ENCODE measurements at places on chromosomes 6 and 20.

GRCh38 chr6:119856136-119856535 is 506.6 kb upstream of the MAN1A1 start:
- peak; percentile 15 for DNase-seq

DNA sequence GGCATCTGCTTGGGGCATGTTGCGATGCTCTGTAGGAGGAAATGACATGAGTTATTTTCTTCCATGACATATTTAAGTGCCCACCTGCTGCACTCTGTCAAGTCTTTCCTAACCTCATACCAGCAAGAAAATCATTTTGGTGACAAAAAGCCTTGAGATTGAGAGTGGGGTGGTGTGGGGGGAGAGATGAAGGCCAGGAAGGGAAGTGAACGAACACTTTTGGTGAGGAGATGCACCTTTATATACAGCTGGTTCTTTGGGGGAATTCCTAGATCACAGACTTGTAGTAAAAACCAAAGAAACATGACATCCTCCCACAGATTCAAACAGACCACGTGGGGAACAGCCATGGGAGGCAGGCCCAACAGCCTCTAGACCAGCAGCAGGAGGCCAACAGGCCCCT is 26.1 kb downstream of the NCOA5 start:
- DNase-seq = no peak

DNA sequence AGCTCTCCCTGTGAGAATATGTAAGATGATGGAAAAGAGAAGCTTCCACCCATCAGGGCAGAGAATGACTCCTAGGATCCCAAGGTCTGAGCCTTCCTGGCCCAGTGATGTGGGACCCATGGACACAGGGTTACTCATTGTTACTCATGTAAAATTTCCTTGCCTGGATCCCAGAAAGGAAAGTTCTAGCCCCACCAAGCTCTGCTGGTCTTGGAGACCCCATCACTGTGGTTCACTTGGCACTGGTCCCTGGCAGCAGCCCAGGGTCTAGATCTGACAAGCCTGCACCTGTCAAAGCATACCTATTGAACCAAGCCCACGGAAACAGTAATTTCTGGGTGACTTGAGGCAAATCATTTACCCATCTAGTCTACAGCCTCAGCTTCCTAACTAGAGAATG is 22.1 kb downstream of the MDGA1 start:
- DNase-seq = no peak

DNA sequence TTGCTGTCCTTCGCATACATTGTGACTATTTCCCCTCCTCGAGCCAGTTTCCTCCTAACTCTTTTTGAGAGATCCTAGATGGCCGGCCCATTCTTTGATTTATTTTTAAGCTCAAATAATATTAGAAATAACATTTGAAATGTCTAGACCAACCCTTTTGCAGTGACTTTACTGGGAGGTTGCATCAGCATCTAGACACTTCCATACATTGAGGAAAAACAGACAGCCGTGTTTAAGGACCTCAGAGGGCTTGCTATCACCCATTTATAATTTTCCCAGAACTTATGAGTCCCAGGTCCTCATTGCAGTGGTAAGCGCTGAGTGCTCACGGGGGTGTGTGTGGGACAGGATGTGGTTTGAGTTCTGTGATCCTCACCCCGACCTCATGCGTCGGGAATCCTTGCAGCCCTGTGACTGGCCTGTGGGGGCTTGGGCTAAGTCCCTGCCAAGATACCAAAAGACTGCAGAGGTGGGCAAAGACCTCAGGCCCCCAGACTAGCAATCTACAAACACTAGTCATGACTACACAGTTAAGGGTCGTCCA is at the start of gene GPX5:
TSS of gene GPX5 (plus strand) at position 386 of the 544 bp plus-strand sequence. CDS start at position 519, 133 bp downstream.
- DNase-seq = no peak

DNA sequence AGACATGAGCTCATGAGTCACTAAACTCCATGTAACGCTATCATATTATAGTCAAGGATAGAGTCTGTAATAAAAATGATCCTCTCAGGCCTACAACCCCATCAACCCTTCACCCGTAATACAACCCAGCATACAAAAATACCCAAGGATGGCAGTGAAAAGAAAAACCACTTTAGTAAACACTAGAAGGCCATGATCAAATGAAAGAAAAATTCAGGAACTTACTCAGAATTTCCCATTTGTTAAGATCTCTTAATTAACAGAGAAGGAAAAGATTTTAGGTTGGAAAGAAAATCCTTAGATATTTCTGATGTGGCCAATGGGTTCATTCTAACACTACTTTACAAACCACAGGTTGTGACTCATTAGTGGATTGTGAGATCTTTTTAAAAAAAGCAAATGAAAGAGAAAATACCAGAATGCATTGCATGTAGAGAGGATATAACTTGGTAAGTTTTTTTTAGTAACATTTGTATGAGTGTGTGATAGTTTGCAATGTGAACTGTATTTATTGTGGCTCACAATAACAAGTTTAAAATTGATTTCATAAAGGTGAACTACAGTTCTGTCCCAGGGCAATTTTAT is 8.0 kb upstream of the UBE2J1 start:
- no peak for DNase-seq

- no peak for DNase-seq
These were observed 145.1 kb downstream of the QKI start for GRCh38 chr6:163559661-163560060.

DNA sequence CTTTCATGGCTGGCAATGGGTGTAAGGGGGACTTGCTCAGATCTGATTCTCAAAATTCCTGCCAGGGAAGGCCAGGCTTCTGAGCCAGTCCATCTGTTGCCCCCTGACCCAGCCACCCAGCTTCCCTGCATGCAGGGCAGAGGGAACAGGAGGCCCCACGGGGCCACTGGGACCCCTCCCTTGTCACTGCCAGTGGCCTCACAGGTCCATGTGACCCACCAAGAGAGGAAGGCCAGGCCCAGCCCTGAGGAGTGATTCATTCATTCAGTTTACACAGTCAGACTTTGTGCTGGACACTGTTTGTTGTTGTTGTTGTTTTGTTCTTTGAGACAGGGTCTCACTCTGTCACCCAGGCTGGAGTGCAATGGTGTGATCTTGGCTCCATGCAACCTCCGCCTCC is 39.5 kb downstream of the UBE2V1 start:
- peak; percentile 11 for DNase-seq

- no peak for DNase-seq
These were observed 457.4 kb upstream of the CDH4 start for GRCh38 chr20:60794674-60795073.

GRCh38 chr6:117534974-117535373 is 52.5 kb downstream of the DCBLD1 start:
- DNase-seq = no peak

GRCh38 chr6:37283268-37283667 is 25.3 kb upstream of the TMEM217 start:
- peak; percentile 75 for DNase-seq

DNA sequence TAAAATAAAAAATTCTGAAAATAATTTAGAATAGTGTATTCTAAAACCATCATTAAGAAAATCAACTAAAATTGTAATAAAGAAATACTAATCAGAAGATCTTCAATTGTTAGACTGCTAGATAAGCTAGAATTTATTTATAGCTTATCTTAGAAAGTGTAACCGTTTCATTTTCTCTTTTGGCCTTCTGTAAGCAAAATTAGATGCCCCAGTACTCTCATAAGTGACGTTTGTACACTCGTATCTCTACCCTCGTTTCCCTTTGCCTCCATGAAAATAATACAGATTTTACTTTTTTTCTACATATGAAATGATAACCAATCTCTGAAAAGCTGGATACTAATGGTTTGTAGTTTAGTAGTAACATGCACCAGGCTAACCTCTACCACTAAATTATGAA is 19.8 kb downstream of the DSE start:
- no peak for DNase-seq

GRCh38 chr6:132179955-132180354 is 221.3 kb downstream of the MOXD1 start:
- DNase-seq = no peak

DNA sequence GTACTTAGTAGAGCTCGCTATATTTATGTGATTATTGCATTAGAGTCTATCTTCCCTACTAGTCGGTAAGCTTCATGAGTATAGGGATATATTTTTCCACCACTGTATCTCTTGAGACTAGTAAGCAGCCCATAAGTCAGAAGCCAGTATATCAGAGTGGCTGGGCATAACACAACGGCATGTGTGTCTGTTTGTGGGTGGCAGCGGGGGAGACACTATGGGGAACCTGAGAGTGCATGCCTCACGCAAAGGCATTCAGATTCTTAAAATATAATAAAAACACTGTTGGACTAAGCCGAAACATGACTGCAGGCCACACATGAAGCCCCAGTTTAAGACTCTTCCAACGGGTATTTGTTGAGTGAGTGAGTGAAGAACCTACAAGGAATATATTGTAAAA is 8.0 kb downstream of the KCNS1 start:
- no peak for DNase-seq

- no peak for DNase-seq
These were observed 3.1 kb downstream of the TRAPPC3L start for GRCh38 chr6:116542426-116542825.

DNA sequence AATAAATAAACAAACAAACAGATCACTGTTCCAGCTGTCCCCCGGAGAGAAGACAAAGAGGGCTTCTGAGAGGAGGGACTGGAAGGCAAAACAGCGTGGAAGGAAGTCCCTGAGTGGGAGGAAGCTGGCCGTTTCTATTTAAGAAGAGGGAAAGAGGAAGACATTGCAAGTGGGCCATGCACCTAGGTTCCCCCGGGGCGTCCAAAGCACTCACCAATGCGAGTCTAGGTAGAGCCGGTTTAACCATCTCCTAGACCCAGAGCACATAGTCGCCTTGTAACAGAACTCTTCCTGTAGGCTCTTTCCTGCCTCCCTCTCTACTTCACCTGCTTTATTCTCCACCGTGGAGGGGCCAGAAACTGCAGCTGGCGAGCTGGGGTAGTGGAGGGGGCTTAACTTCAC is 158.4 kb downstream of the ZDHHC14 start:
- no peak for DNase-seq

DNA sequence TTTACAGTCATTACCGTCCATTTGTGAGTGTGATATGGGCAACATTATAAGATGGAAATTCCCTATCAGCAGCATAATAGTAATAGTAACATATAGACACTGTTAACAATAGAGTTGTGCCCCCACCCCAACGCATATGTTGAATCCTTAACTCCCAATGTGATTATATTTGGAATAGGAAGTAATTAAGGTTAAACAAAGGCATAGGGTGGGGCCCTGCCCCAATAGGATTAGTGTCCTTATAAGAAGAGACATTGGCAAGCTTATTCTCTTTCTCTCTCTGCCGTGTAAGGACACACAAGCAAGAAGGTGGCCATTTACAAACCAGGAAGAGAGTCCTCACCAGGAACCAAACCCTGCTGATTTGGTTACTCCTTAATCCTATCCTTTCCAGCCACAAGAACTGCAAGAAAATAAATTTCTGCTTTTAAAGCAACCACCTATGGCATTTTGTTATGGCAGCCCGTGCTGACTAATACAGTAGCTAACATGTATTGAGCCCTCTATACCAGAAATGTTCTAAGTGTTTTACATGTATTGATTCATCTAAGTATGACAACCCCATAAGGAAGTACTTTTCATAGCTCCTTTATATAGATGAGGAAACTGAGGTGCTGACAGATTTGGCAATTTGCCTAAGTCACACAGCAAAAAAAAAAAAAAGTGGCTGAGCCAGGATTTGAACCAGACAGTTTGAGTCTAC is 114.2 kb downstream of the BCAS1 start:
- DNase-seq = no peak

- DNase-seq = no peak
These were observed 12.3 kb upstream of the ASF1A start for GRCh38 chr6:118881440-118882313.
